ENCODE measurements at places on chromosomes 16 and 17. TPM values are rescaled to one million over a fixed set of nuclear protein-coding genes. Genes with fewer than 3 reads are reported as not detected.

DPEP2 gene
- not detected for total RNA-seq

GSDMA gene
- total RNA-seq, result not detected

CD79B gene
- total RNA-seq, result not detected

PYY gene
- 0.08 TPM for total RNA-seq

CBX1 gene
- 74.7 TPM for total RNA-seq

HNF1B gene
- 17.4 TPM for total RNA-seq

CLEC18A gene
- total RNA-seq, result 0.08 TPM

ST6GALNAC2 gene
- total RNA-seq, result 0.39 TPM

FASN gene
- total RNA-seq, result 140 TPM

NKD1 gene
- total RNA-seq, result 0.65 TPM

SLC16A6 gene
- total RNA-seq, result 0.31 TPM

SLC12A4 gene
- 33.6 TPM for total RNA-seq

ASPSCR1 gene
- total RNA-seq, result 26.1 TPM

SLFN14 gene
- total RNA-seq, result not detected

TPPP3 gene
- 10.6 TPM for total RNA-seq

KRT15 gene
- 2.5 TPM for total RNA-seq

KRTAP4-4 gene
- total RNA-seq, result not detected

RNF222 gene
- not detected for total RNA-seq

RPUSD1 gene
- 34.4 TPM for total RNA-seq

ARL5C gene
- total RNA-seq, result not detected

C17orf78 gene
- not detected for total RNA-seq

CLDN9 gene
- 0.31 TPM for total RNA-seq

CLEC10A gene
- not detected for total RNA-seq

ETV4 gene
- total RNA-seq, result 65.7 TPM

TP53TG3C gene
- total RNA-seq, result not detected

Data from A549 treated with AZD2906 at 1 μM for 4 hours (cell line).